Airway epithelial cell (primary cell): ENCODE measurements at places on chromosomes 5 and 9. TPM values are rescaled to one million over a fixed set of nuclear protein-coding genes. Genes with fewer than 3 reads are reported as not detected.

The IFNA2 gene
- not detected in 2 replicates for total RNA-seq

The TLX3 gene
- total RNA-seq: 0.07 TPM in 1 of 2 replicates, not detected in the other

The CER1 gene
- total RNA-seq: not detected in 2 replicates

The OR1Q1 gene
- total RNA-seq: not detected in 2 replicates

The TAF11L10 gene
- not detected in 2 replicates for total RNA-seq

The IL6ST gene
- total RNA-seq: 18.6 and 36.3 TPM in 2 replicates

The IFNW1 gene
- total RNA-seq: not detected in 2 replicates

The SPRY4 gene
- total RNA-seq: 7.1 and 12.7 TPM in 2 replicates

The HDAC3 gene
- 66.1 and 66.9 TPM in 2 replicates for total RNA-seq

The FAM78A gene
- 0.21 and 0.37 TPM in 2 replicates for total RNA-seq

The ATOSB gene
- 31.8 and 38.5 TPM in 2 replicates for total RNA-seq

The EPB41L4A gene
- 4.7 and 29.8 TPM in 2 replicates for total RNA-seq

The FOXD4L3 gene
- not detected in 2 replicates for total RNA-seq
